Mesothelial cell of epicardium (in vitro differentiated cells): ENCODE measurements at places on chromosomes 2 and 18. TPM values are rescaled to one million over a fixed set of nuclear protein-coding genes. Genes with fewer than 3 reads are reported as not detected.
A peak's percentile ranks its signal among the peaks of the same experiment; 100 is the strongest.

Gene ERICH2
- total RNA-seq, result 0.47 to 1.1 TPM (median 0.94 TPM) in 3 replicates

Gene DHRS9
- 0.16 to 0.18 TPM in 2 of 3 replicates, not detected in the other for total RNA-seq

Gene CFAP210
- 0.36 to 0.58 TPM (median 0.38 TPM) in 3 replicates for total RNA-seq

Gene TFPI
- total RNA-seq, result 80.0 to 89.7 TPM (median 87.9 TPM) in 3 replicates

Gene TNFAIP6
- 0.93 to 1.7 TPM (median 1.2 TPM) in 3 replicates for total RNA-seq

Gene NFATC1
- 13.4 to 17.5 TPM (median 13.4 TPM) in 3 replicates for total RNA-seq

Gene MARCO
- total RNA-seq, result 0.22 to 0.41 TPM (median 0.33 TPM) in 3 replicates

DNA sequence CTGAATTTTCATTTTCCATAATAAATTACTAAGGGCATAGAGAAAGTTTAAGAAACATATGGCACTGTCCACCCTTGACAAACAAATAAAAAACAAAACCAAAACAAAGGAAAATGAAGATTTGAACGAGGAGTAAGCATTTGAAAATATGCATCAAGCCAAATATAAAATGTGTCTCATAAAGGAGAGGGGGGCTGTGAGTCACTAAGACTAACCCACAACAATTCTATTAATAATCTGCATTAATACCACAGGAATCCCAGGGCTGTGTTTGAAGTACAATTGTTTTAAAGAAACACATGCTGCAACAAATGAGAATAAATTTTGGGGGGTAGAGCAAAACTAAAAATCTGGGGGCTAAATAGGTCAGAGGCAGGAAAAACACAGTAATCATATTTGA, 53.8 kb upstream of the STK17B start:
- H3K4me1 ChIP-seq, result peaks cover 7% of the 10 kb centered on the region
- peaks cover 15% of the 10 kb centered on the region for H3K36me3 ChIP-seq
- no peaks in the 10 kb centered on the region for H3K27me3 ChIP-seq
- H3K4me3 ChIP-seq, result no peak overlapping the region

- no peak overlapping the region for H3K27ac ChIP-seq
- H3K27me3 ChIP-seq, result no peaks in the 10 kb centered on the region
- no peak overlapping the region for H3K4me3 ChIP-seq
- no peak for DNase-seq
- H3K4me1 ChIP-seq, result peaks cover 19% of the 10 kb centered on the region
These were observed 30.5 kb downstream of the SLC39A10 start for GRCh38 chr2:195687320-195688086.

- H3K36me3 ChIP-seq, result peaks cover 2% of the 10 kb centered on the region
- no peak overlapping the region for H3K27ac ChIP-seq
- H3K4me1 ChIP-seq, result no peaks in the 10 kb centered on the region
- no peak for DNase-seq
These were observed 106.5 kb downstream of the SEPTIN10 start for GRCh38 chr2:109507217-109507616.

- no peak for DNase-seq
- H3K4me3 ChIP-seq, result no peak overlapping the region
- H3K36me3 ChIP-seq, result no peaks in the 10 kb centered on the region
- peaks cover 5% of the 10 kb centered on the region for H3K4me1 ChIP-seq
These were observed 170.4 kb downstream of the KCNE4 start for GRCh38 chr2:223222397-223222796.

DNA sequence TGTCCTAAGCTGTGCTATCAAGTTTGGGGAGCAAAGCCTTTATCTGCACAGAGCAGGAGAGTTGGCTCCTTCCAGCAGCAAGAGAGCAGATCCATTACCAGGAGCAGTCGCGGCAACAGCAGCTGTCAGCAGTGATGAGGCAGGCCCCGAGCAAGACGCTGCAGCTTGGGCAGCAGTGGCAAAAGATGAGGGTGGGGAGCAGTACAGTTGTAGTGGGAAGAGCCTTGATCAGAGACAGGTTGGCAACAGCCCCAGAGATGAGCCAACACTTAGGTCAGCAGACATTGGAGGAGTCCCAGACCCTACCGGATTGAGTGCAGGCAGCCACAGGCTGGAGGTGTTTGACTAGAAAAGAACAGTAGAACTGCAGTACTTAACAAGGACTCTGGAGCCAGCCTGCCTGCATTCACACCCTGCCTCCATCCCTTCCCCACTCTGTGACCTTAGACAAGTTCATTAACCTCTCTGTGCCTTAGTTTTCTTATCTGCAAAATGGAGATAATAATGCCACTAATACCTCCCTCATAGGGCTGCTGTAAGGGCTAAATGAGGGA, 117.1 kb upstream of the SERTAD2 start:
- DNase-seq, result no peak
- no peaks in the 10 kb centered on the region for H3K27me3 ChIP-seq
- peak overlapping the region; percentile 64 for H3K27ac ChIP-seq

- no peak for DNase-seq
- no peaks in the 10 kb centered on the region for H3K27me3 ChIP-seq
- H3K4me3 ChIP-seq, result no peak overlapping the region
- peaks cover 5% of the 10 kb centered on the region for H3K36me3 ChIP-seq
- H3K4me1 ChIP-seq, result peaks cover 22% of the 10 kb centered on the region
- peak overlapping the region; percentile 26 for H3K27ac ChIP-seq
These were observed 161.5 kb downstream of the PTGR3 start for GRCh38 chr18:75047240-75047961.

- H3K36me3 ChIP-seq, result no peaks in the 10 kb centered on the region
- H3K4me1 ChIP-seq, result peaks cover 11% of the 10 kb centered on the region
- no peaks in the 10 kb centered on the region for H3K27me3 ChIP-seq
These were observed 213.3 kb downstream of the LDLRAD4 start for GRCh38 chr18:13431886-13432285.

DNA sequence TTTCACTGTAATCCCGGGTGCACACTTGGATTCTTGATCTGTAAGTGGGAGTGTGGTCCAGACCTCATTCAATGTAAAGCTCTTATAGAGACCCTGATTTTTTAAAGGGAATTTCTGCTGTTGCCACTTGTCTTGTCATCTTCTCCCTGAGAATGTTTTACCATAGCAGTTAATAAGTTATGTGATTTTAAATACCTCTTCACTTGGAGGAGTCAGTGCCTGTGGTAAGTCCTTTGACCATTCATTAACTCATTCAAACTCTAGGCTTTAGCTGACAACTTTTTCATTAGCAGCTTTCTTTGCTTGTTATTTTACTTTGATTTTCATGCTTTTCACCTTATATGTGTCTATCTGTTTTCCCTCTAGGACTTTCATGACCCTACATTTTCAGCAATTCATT, 51.3 kb downstream of the FMNL2 start:
- no peak overlapping the region for H3K4me3 ChIP-seq
- peaks cover 34% of the 10 kb centered on the region for H3K4me1 ChIP-seq
- H3K27ac ChIP-seq, result peak overlapping the region; percentile 67
- H3K27me3 ChIP-seq, result no peaks in the 10 kb centered on the region

- H3K4me3 ChIP-seq, result no peak overlapping the region
- DNase-seq, result no peak
- no peak overlapping the region for H3K27ac ChIP-seq
These were observed 5.4 kb downstream of the CWC22 start for GRCh38 chr2:180001726-180002125.

- no peak overlapping the region for H3K4me3 ChIP-seq
- H3K27ac ChIP-seq, result no peak overlapping the region
- peaks cover 3% of the 10 kb centered on the region for H3K4me1 ChIP-seq
- H3K36me3 ChIP-seq, result no peaks in the 10 kb centered on the region
- DNase-seq, result no peak
These were observed 1062.3 kb upstream of the CRIM1 start for GRCh38 chr2:35293261-35293660.

- no peak for DNase-seq
- H3K27me3 ChIP-seq, result no peaks in the 10 kb centered on the region
- no peak overlapping the region for H3K4me3 ChIP-seq
- no peaks in the 10 kb centered on the region for H3K36me3 ChIP-seq
- peaks cover 52% of the 10 kb centered on the region for H3K4me1 ChIP-seq
- no peak overlapping the region for H3K27ac ChIP-seq
These were observed 13.1 kb downstream of the TET3 start for GRCh38 chr2:73997813-73998212.

GRCh38 chr2:226799976-226800940, 638 bp upstream of the IRS1 start:
- H3K36me3 ChIP-seq, result peaks cover 20% of the 10 kb centered on the region
- H3K27me3 ChIP-seq, result peaks cover 5% of the 10 kb centered on the region
- H3K27ac ChIP-seq, result peak overlapping the region; percentile 96
- H3K4me1 ChIP-seq, result peaks cover 47% of the 10 kb centered on the region

DNA sequence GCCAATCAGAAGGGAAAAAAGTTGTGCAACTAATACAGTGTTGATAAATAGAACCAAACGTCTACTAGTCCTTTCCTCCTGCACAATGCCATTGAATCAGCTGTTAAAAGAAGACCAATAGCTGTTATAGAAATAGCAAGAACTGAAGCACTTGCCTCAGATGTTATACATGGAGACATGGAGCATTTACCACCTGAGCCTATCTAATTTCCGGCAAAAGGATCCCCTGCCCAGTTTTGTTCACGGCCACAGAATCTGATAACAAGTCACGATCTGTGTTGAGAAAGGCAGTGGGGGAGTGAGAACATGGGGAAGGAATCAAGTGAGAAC, 285.4 kb downstream of the ZEB2 start:
- peaks cover 46% of the 10 kb centered on the region for H3K4me1 ChIP-seq
- H3K4me3 ChIP-seq, result no peak overlapping the region
- no peak overlapping the region for H3K27ac ChIP-seq

- no peak overlapping the region for H3K4me3 ChIP-seq
- no peak overlapping the region for H3K27ac ChIP-seq
- DNase-seq, result no peak
These were observed 24.3 kb downstream of the DIS3L2 start for GRCh38 chr2:231985823-231986261.

GRCh38 chr2:225437319-225437718, 37.8 kb downstream of the NYAP2 start:
- no peaks in the 10 kb centered on the region for H3K4me1 ChIP-seq
- no peaks in the 10 kb centered on the region for H3K36me3 ChIP-seq
- H3K27ac ChIP-seq, result no peak overlapping the region
- no peak for DNase-seq

DNA sequence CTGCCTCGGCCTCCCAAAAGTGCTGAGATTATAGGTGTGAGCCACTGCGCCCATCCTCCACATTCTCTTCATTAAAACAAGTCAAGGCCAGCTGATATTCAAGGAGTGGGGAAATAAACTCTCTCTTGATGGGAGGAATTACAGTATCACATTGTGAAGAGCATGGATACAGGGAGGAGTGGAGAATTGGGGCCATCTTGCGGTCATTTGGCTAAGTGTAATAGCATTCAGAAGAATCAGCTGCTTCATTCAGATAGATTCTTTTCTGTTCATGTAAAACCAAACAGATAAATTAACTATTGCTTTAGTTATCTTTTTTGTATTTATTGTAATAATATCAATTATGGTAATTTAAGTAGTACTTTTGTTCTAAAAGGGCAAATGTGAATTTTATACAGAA, 156.3 kb downstream of the UBR3 start:
- H3K27ac ChIP-seq, result no peak overlapping the region
- no peaks in the 10 kb centered on the region for H3K27me3 ChIP-seq
- H3K36me3 ChIP-seq, result peaks cover 19% of the 10 kb centered on the region
- DNase-seq, result no peak
- H3K4me1 ChIP-seq, result no peaks in the 10 kb centered on the region
- no peak overlapping the region for H3K4me3 ChIP-seq

- H3K27me3 ChIP-seq, result peaks cover 1% of the 10 kb centered on the region
- no peak overlapping the region for H3K27ac ChIP-seq
- DNase-seq, result no peak
- no peaks in the 10 kb centered on the region for H3K36me3 ChIP-seq
These were observed 38.1 kb upstream of the LBH start for GRCh38 chr2:30193104-30193681.

DNA sequence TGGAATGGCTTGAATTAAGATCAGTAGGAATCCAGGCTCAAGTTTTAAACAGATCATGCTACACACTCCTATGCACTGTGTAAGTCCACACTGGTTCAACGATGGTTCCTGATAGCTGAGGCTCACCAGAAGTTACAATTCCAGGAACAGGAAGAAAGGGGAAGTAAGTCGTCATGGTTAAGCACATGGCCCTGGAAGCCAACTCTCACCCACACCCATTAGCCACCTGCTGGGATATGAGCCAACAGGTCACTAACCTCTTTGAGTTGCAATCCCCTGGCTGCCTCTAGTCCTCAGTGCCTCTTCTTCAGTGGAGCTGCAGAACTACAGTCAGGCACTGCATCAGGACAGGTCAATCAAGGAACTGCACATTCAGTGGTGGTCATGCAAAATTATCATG, 133.5 kb downstream of the TMEM182 start:
- H3K27me3 ChIP-seq, result peaks cover 2% of the 10 kb centered on the region
- no peak for DNase-seq
- H3K36me3 ChIP-seq, result no peaks in the 10 kb centered on the region
- no peak overlapping the region for H3K27ac ChIP-seq
- H3K4me1 ChIP-seq, result no peaks in the 10 kb centered on the region

- no peaks in the 10 kb centered on the region for H3K27me3 ChIP-seq
- H3K4me1 ChIP-seq, result peaks cover 8% of the 10 kb centered on the region
- H3K27ac ChIP-seq, result no peak overlapping the region
These were observed 62.3 kb upstream of the ITGA4 start for GRCh38 chr2:181394741-181395437.

DNA sequence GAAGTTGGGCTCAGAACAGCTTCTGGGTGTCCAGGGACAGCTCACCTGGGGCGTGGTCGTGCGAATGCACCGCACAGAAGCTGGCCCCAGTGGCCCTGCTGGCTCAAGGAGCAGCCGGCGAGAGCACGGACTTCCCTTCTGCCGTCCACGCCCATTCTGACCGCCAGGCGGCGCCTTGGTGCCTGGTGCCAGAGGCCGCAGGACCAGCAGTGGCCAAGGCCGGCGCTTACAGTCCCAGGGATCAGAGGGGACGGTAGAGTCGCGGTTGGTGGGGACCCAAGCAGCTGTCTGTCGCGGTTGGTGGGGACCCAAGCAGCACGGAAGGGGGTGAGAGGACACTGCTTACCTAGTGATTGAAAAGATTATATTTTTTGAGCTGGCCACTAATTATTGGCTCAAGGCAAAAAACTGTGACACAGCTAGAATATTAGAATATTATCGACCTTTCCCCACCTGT, 25.7 kb downstream of the NPPC start:
- peak; percentile 79 for DNase-seq
- H3K27me3 ChIP-seq, result peaks cover 13% of the 10 kb centered on the region
- no peak overlapping the region for H3K27ac ChIP-seq

GRCh38 chr2:16855183-16855582, 189.5 kb upstream of the CYRIA start:
- no peaks in the 10 kb centered on the region for H3K36me3 ChIP-seq
- no peak for DNase-seq
- no peak overlapping the region for H3K4me3 ChIP-seq
- H3K4me1 ChIP-seq, result peaks cover 11% of the 10 kb centered on the region

DNA sequence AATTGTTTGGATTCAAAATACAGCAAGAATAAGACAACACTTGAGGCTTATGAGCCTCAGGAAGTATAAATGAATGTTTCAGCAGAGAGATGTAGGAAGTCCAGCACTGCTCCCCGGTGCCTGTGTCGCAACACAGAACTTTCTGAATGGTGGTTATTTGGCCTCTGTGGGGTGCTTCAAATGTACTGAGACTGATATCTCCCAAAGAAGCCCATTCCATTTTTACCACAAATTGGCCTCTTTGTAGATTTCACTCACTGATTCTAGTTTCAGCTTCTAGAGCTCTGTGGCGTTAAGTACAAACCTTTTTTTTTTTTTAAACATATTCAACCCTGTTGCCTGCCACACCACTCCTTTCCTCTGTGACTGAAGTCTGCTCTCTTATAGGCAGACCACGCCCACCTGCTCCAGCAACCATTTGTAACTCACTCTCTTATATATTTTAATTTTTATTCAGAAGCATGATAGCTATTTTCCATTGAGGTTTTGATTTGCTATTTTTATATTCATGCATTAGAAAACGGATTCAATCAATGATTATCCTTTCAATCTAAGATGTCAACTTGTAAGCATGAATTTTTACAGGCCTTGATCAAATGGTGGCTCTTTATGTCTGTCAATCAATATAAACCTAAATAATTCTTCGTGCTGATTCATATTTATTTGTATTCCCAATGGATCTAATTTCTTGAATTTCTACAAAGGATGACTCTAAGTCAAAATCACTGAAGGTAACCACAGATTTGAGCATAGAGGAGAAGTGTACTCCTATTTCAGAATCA, 277.1 kb upstream of the CCDC68 start:
- no peak overlapping the region for H3K4me3 ChIP-seq
- DNase-seq, result no peak
- H3K4me1 ChIP-seq, result peaks cover 21% of the 10 kb centered on the region
- H3K27me3 ChIP-seq, result no peaks in the 10 kb centered on the region
